ENCODE measurements at places on chromosomes 6 and 20.

DNA sequence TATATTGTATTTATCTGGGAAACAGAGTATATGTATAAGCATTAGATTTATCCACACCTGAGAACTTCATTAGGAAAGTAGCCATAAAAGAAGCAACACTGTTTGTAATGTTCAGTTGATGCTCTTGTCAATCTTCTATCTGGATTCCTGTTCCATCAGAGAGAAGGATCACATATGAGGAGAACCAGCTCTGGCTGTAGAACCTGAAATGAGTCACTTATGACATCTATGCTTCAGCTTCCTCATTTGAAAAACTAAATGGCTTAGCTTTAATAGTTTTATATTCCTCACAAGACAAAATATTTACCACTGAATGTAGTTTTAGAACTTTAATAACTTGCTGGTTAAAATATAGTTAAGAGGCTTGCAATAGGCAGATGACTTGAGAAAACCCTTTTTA, 144.7 kb downstream of the TASP1 start:
- DNase-seq: no peak

DNA sequence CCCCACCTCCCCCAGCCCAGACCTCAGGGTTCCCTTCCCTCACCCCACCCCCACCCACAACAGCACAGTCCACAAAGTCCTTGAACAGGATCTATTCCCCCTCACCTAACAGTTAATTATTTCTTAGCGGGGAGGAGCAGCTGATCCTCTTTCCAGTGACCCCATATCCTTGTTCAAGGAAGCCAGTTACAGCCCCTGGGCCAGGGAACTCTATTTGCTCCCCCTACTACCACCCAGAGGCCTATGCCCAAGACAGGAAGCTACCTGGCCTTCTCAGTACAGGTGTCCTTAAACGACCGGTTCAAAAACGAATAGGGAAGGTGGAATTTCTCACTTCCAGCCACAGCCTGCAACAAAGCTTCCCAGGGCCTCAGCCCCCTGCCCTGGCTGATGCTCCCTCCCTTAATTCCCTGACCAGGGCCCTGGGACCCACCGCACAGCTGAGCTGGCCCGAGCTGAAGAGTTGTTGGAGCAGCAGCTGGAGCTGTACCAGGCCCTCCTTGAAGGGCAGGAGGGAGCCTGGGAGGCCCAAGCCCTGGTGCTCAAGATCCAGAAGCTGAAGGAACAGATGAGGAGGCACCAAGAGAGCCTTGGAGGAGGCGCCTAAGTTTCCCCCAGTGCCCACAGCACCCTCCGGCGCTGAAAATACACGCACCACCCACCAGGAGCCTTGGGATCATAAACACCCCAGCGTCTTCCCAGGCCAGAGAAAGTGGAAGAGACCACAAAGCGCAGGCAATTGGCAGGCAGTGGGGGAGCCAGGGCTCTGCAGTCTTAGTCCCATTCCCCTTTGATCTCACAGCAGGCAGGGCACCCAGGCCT, 778 bp downstream of the MCCD1 start:
- DNase-seq: no peak

DNA sequence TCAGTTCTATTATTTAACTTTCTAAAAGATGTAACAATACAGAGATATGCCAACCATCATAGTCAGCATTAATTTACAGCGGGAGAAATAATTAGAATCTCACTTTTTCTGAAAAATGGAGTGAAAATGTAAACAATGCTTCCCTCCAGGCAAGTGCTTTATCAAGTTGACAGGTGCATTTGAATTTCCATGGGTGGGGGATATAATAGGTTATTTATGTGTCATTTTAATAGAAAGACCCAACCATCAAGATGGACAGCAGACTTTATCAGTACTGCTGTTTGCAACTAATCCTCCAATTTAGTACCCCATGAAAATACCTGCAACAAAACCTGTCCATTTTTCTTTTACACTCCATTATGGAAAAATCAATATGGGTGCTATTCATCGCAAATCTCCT, 780.1 kb downstream of the TFAP2A start:
- DNase-seq: no peak

DNA sequence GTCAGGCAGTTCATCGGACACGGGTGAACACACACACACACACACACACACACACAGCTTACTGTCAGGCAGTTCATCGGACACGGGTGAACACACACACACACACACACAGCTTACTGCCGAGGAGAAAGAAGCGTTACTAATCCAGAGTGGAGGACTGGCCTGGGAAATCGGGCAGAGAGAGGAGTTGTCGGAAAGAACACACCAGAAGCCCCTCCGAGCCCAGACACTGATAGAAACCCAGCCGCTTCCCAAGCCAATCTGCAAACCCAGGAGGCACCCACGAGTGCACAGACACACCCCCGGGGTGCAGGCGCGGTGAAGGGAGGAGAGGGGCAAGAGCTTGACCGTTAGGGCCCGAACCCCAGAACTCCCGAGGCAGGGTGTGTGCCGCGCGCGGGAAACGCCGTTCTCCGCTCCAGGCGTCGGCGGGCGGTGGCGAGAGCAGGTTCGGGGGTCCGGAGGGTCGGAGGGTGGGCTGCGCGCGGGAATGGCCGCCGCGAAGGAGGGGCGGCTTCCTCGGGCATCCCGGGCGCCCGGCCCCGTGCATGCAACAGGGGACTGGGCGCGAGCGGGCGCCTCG, 636 bp downstream of the ELOVL2 start:
- no peak for DNase-seq

- DNase-seq: no peak
These were observed 437.8 kb downstream of the UTRN start for GRCh38 chr6:144722925-144723324.

- no peak for DNase-seq
These were observed 125.5 kb downstream of the ANKRD60 start for GRCh38 chr20:58102744-58103516.

GRCh38 chr6:81761197-81761596, 8.7 kb upstream of the TENT5A start:
- DNase-seq: no peak

- no peak for DNase-seq
These were observed 88.8 kb downstream of the FOXC1 start for GRCh38 chr6:1698527-1698926.

DNA sequence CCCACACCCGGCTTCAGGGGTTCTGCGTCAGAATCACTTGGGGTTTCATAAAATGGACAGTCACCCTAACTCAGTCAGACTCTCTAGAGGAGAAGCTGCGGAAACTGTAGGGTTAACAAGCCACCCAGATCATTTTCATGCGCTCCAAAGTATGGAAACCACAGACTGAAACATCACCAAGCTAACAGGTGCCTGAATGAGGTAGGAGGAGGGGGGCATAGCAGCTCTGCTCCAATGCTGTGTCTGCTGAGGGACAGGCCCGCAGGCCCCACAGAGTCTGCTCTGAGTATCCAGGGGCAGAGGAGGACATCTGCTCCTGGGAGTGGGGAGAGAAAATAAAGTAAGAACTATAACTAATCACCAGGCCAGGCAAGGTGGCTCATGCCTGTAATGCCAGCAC, 97.1 kb upstream of the AKAP12 start:
- DNase-seq: no peak

- DNase-seq: no peak
These were observed 101.7 kb upstream of the FOXA2 start for GRCh38 chr20:22686097-22686496.

- no peak for DNase-seq
These were observed 9.5 kb upstream of the DTNBP1 start for GRCh38 chr6:15672291-15672690.

- DNase-seq: peak; percentile 52
These were observed 79.2 kb upstream of the RIPOR2 start for GRCh38 chr6:25014791-25015560.

DNA sequence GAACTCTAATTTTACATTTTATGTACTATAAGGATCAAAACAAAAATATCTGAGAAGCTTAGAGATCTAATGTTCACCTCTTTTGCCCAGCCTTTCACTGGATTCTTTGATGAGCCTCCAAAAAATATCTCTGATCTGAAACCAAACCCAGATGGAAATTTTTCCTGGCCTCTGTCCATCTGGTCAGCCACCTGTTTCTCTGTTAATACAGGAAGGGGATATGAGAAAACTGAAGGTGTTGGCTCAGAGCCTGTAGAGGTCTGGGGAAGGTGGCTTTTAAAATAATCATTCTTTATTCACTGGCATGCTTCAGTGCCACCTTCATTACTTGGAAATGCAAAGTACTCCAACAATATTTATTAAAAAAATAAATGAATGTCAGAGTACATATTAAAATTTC, 8.5 kb upstream of the MCM3 start:
- DNase-seq: no peak

- DNase-seq: peak; percentile 79
These were observed 417 bp upstream of the PXDC1 start for GRCh38 chr6:3751730-3752530.

DNA sequence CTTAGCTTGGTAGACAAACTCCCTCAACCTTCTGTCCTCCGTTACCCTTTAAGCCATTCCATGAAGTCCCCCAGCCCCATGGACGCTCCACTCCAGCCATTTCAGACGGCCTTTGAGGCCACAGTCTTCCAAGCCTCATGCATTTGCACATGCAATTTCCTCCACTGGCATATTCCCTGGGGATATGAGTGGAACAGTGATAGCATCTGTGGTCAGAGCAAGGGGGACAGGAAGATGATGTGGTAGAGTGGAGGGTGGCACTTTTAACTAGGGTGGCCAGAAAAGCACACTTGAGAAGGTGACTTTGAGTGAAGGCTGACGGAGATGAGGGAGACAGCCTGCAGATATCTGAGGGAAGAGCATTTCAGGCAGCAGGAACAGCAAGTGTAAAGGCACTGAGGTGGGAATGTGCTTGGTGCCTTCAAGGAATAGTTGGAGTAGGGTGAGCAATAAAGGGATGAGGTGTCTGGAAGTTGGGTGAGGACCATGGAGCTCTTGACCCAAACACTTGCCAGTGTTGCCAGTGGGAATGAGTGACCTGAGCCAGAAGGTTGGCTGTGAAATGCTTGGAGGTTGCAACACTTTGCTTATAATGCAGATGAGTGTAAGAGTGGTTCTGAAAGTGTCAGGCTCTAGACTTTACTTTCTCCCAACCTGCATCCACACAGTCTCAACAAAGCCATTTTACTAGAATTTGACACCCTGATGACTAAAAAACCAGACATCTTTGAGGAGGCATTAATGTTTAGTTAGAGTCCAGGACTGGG, 275.6 kb upstream of the SUPT3H start:
- no peak for DNase-seq

DNA sequence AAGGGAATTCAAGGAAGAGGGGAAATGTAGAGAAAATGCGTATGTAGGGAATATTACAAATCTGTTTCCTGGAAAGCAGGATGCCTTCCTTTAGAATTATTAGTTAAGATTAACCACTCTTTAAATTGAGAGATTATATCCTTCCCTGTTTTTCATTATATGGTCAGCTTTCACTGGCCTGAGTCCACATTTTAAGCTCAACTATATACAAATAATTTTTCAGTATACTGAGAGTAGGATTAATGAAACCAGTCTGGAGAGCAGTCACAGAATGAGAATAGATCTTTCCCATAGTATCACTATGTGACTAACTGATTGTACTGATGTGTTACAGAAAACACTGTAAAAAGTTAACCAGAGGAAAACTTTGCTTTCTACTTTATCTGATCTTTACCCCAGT, 306.3 kb downstream of the LAMA2 start:
- DNase-seq: no peak

DNA sequence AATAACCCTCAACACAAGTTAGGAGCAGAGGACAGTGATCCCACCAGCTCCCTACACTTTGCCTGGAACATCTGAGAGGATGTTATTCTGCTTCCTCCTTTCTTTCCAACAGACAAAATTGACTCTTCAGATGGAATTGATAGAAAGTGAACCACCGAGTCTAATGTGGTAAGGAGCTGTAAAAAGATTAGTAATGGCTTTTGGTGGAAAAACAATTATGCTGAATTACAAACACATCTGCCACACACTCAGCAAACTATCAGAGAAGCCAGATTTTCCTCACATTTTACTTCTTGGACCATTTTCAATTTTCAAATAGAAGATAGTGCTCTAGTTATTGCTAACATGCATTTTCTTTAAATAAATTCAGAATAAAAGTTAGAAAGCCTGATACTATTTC, 171.8 kb upstream of the COL21A1 start:
- no peak for DNase-seq

DNA sequence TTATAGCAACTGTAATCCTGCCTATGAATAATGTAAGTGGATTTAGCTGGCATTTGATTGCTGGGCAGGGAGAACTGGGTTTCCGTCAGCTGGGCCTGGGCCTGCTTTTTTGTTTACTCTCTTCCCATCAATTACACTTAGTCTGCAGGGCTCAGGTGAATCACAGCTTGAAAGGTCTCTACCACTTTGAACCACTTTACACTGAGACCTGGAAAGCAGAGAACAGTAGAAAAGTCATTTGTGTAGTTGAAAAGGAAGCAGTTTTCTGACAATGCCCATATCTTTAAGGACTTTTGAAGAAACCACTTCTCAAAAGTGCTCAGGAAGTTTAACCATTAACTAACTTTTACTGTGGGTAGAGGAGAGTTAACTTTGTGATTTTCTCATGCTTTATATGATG, 315.4 kb upstream of the SASH1 start:
- no peak for DNase-seq

GRCh38 chr20:10605547-10606195, 68.1 kb downstream of the JAG1 start:
- no peak for DNase-seq

- DNase-seq: no peak
These were observed 115.9 kb downstream of the QRSL1 start for GRCh38 chr6:106745197-106745770.

DNA sequence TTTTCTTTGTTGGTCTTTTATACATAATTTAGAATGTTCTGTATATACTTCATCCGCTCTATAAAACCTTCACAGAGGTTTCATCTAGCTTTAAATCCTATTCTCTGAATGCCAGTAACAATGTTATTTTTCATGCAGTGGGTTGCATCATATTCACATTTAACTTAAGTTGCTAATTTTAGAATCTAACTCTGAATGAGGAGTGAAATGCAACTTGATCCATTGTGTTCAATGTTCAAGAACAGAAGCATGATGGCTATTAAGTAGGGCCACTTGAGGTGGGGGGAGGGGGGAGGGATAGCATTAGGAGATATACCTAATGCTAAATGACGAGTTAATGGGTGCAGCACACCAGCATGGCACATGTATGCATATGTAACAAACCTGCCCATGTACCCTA, 224.5 kb downstream of the NKAIN2 start:
- DNase-seq: no peak

DNA sequence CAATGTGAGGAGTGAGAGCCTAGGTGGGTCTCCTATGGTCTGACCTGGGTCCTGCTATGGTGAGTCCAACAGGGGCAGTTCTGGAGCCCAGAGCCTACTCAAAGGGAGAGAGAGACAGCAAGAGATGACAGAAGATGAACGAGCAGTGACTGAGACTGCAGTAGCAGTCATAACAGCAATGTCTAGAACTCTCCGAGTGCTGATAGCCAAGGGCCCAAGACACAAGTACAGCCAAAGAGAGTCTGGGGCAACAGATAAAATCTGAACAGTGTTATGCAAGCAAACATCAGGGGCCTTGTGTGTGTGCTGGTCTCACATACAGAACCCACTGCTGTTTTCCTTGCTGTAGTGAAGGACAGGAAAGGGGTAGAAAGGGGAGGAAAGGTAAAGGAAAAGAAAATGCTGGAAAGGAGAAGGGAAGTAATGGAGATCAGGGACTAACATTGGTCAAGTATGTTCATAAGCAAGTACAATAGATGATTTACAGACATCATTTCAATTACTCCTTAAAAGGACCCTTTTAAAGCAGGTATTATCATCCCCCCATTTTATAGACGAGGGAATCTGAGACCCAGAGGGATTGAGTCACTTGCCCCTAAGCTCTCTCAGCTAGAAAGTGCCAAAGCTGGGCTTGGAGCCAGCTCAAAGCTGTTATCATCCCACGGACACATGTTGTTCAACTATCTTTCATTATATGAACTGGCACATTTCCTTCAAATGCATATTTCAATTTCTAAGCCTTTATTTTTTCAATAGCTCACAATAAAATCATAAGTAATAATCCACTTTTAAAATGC, 182.3 kb upstream of the RAB32 start:
- no peak for DNase-seq
